Activated gamma-delta T cell treated with Interleukin-2 at 50 U/mL for 16 hours (primary cell): ENCODE measurements at places on chromosomes 12 and 14.
A peak's percentile ranks its signal among the peaks of the same experiment; 100 is the strongest.

DNA sequence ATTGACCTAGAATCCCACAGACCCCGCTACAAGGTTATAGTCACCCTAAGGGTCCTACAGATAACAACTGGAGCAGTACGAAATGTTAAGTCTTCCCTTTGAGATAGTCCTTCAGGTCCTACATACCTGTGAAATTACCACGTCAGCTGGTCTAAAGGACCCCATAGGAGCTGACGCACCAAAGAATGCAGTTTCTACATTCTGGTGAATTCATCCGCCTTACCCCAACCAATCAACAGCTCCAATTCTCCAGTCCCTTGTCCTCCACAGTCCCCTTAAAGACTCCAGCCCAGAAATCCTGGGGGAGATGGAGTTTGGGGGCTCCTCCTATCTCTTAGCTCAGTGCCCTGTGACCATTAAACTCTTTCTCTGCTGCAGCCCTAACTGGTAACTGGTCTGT, 36.2 kb upstream of the PRMT8 start:
- DNase-seq: no peak

- DNase-seq: peak; percentile 60
Measured at GRCh38 chr12:31117203-31118011, 43.7 kb downstream of the DDX11 start.

DNA sequence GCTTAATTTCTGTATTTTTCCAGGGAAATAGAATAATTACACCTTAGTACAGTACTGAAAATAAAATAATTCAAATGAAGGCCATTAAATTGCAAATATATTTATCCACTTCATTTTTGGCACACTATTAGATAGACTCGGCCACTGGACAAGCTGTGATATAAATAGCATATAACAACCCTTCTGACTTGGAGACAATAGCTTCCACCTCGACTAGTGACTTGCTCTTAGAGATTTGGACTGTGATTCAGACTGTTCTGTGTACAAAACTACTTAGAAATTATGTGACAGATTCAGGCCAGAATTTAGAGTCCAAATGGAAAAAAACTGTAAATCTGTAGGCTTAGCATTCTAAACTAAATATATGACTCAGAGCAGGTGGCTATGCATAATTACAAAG, 949.9 kb downstream of the LRFN5 start:
- DNase-seq: no peak

DNA sequence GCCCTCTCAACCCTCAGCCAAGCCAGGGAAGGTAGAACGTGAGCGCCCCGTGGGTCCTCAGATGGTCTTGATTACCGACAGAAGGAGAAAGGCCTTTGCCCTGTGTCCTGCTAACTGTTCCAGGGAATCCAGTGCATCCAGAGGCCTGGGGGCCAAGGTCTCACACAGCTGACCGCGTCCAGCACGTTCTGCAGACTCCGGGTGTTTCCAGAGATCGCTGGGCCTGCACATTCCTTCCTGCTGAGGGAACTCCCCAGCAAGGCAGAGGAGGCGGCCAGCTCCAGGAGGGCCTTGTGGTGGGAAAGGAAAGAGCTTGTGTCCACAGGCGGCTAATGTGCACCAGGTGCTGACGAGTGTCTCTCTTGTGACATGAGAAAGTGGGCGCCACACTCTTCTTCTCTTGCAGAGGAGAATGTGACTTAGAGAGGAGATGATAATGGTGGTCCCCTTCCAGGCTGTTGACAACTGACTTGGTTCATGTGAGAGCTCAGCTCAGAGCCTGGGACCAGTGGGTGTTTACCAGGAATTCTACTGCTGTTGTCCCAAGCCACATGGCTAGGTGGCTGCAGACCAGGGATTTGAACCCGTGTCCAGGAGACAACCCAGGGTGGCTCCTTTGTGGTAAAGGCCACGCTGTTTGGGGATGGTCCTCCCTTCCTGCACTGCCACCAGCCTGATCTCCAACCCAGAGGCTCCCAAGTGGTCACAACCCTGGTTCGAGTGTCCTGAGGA, 46.8 kb upstream of the DLK1 start:
- no peak for DNase-seq

GRCh38 chr12:6047249-6048237, 76.9 kb downstream of the VWF start:
- no peak for DNase-seq

DNA sequence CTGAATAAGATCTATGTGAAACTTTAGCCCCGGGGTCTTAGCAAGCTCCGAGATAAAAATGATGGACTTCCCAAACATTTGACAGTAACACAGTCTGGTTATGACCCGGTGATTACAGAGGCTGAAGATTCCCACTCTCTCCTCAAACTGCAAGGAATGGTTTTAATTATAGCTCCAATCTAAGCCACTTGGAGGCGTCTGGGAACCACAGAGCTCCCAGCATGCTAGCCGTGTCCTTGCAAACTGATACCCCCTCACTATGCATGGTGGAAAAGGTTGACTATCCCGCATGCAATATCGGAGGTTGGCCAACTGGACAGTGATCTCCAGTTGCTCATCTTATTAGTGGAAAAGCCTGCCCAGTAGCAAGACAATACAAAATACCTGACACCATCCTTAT, 76.5 kb upstream of the GRIN2B start:
- no peak for DNase-seq

DNA sequence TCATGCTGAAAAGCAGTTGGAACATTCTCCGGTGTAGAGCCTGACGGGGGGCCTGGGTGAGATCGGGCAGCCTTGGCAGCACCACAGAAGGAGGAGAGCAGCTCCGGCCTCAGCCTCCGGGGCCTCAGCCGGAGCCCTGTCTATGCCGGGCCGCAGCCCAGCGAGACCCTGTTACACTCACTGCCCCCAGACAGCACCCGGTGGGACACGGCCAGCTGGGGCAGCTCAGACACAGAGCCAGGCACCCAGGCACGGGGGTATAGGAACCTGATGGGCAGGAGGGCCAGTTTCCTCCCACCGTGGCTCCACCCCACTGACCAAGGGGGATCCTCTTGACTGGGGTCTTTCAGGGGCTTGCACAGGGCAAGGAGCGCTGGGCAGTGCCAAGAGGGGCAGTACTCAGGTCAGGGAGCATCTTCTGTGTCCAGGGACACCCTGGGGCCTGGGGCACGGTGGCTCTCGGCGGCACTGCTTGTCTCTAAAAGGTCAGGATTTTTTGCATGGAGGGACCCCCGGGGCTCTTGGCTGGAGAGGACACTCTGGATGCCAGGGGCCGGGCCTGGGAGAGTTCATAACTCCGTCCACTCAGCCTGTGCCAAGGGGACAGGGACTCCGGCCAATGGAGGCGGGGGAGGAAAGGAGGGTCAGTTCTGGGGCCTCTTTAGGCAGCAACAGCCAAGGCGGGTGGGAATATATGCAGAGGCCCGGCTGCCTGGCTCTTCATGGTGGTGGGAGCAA, 9.4 kb downstream of the INF2 start:
- DNase-seq: no peak

- DNase-seq: no peak
Measured at GRCh38 chr12:128078301-128078971, 188.5 kb upstream of the TMEM132C start.

GRCh38 chr14:73386342-73386741, 72.0 kb downstream of the NUMB start:
- DNase-seq: no peak

GRCh38 chr12:117051380-117051779, 47.8 kb downstream of the TESC start:
- DNase-seq: no peak

GRCh38 chr12:1834186-1834925, 14.0 kb downstream of the LRTM2 start:
- no peak for DNase-seq

GRCh38 chr14:105537580-105538474, 11.4 kb downstream of the TMEM121 start:
- peak; percentile 70 for DNase-seq

DNA sequence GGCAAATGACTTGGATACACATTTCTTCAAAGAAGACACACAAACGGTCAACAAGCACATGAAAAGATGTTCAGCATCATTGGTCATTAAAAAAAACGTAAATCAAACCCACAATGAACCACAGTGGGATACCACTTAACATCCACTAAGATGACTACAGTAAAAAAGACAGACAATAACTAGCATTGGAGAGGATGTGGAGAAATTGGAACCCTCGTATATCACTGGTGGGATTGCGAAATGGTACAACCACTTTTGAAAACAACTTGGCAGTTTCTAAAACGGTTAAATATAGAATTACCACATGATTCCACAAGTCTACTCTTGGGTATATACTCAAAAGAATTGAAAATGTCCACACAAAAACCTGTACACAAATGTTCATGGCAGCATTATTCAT, 25.2 kb upstream of the PPFIBP1 start:
- DNase-seq: no peak

DNA sequence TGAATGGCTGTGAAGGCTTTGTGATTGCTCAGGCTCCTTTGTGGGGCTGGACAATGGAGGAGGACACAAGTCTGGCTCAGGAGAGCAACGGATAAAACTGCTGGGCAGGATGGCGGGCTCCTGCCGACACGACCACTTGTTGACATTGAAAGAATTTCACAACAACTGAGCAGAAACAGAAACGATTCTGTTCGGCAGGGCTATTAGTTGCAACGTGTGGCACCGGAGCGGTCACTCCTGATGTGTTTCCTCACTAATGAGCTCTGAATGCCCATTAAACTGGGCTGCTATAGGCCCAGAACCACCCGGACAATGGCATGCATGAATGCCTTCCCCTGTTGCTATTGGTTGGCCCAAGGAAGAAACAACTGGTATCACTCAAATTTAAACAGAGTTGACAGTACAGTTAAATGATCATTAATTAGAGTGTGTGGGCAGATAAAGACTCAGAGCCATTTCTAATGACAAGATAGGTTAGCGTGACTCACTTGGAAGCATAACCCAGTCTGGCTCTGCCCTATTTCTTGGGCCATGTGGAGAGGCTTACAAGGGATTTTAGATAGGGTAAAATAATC, 142.9 kb downstream of the ASCL1 start:
- DNase-seq: no peak

DNA sequence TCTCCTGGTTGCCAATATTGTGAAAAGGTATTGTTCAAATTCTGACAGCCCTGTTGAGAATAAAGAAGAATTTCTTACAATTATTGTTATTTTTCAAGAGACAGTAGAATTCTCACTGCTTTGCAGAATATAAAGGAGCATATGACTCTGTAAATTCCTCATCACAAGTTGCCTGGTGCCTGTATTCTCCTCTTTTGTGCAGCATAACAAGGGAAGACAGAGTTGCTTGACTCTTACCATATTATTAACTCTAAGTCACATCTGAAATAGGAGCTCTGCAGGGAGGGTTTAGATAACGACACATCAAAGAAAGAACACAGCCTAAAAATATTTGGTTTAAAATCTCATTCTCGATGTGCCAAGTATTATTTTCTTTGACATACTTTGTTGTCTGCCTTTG, 31.1 kb downstream of the MYF5 start:
- no peak for DNase-seq

GRCh38 chr12:121748571-121749265, 36.2 kb downstream of the TMEM120B start:
- peak; percentile 16 for DNase-seq

DNA sequence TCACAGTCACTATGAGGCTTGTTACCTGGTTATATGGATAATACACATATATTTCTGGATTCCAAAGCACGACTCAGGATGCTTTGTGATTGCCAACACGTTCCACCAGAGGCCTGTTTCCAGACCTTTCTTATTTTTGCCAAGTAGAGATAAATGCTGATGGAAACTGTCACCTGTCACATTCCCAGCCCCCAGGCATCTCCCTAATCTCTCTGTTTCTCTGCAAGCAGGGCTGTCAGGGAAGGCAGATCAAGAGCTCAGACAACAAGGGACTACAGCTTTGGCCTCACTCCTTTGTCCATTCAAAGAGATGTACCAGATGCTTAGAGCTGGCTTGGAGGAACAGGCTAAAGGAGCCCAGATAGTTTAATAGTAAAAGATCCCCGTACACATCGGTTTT, 21.8 kb upstream of the DDHD1 start:
- DNase-seq: no peak

- DNase-seq: no peak
Measured at GRCh38 chr14:79960288-79960687, 251.0 kb downstream of the DIO2 start.
